T-helper 9 cell (primary cell): ENCODE measurements at places on chromosomes 1 and 21.

DNA sequence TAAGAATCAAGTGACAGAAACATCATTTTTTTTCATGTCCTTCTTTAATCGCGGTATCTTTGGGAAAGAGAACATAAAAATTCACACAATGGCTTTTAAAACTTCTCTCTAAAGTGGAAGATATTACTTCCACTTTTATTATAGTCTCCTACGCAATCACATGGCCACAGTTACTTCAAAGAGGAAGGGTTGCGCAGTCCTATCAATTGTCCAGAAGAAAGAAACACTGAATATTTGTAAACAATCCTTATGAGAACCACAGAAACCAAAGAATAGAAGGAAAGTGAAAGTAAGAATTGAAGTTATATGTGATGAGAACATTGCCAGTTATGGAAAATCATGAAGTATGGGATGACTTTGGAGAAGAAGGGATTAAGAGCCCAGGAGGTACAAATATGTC, 32.6 kb downstream of the CFH start:
- no peak for DNase-seq

DNA sequence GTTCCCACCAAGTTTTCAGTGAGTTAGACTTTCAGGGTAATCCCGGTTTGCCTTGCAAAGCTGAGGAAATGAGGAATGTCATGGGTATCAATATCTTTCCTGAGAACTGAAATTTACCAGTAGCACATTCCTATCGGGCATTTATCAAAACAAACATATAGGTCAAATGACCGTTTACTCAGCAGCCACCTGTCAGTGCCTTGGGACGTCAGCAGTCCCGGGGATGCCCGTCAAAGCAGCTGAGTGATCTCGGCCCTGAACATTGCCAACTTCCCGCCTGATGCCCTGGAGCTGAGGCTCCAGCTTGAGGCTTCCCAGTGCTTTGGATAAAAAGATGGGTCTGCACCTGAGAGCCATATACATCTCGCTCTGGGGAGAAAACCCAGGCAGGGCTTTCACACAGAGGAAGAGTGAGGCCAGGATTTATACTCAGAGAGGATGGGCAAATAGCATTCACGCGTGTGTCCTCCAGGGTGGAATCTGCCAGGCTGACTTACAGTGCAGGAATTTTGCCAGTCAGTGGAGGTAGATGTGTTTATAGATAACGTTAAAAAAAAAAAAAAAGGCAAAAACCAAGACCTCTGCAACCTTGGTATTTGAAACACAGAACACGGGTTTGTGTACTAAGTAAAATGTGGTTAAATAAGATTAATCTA, 435.7 kb upstream of the VAMP3 start:
- DNase-seq, result no peak

GRCh38 chr1:19476450-19477190, 8.7 kb downstream of the CAPZB start:
- peak; percentile 37 for DNase-seq

GRCh38 chr1:146049436-146049835, 27.9 kb upstream of the HJV start:
- DNase-seq, result no peak

DNA sequence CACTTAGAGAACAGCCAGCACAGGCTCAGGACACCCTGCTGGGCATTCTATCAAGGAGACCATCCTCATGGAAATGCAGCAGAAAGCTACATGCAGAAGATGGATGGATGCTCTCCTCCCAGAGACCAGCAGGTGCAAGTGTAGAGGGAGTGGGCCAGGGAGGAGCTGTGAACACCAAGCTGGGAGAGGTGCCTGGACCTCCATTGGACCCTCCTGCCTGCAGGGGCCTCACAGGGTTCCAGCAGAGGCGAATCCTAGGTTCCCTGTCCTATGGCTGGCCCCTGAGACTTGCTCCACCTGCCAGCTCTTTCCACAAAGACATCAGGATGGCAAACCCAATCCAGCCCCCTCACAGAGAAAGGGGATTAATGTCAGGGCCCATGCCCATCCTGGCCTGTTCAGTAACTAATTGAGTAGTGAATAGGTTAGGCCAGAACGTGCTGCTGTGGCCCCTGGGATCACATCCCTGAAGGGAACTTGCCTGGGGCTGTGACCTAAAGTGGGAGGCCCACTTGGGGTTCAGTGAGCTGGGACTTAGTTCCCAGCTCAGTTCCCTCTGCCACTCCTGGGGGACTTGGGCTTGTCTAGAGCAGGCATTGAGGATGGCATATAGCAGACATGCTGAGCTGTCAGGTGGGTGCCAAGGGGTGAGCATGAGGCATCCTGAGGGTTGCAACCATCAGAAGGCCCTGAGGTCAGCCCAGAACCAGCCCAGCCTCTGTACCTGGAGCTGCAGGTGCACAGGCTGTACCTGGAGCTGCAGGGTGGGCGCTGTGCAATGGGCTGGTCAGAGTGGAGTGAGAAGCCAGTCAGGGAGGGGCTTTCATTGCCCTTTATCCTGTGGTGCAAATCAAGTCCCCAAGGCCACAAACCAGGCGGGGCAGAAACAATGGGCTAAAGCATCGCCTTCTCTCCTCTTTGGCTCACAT, 22.9 kb upstream of the ZNF678 start:
- no peak for DNase-seq

DNA sequence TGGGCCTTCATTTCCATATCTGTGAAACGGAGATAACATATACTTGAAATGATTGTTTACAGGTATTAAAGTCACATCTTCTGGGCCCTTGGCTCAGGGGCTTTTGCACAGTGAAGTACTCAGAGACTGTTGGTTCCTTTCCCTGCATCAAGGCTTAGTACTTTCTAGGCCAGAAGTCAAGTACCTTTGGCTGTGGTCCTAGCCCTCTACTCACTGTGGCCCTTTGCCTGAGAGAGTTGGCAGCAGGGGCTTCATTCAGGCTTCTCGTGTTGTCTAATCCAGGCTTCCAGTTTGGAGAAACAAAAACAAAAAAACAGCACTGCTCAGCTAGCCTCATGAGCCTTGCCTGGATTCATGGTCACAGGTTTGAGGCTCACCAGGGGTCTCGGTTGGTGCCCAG, 8.1 kb upstream of the DPH2 start:
- no peak for DNase-seq

GRCh38 chr1:212060632-212061472, 25.3 kb downstream of the DTL start:
- DNase-seq, result no peak

- DNase-seq, result peak; percentile 86
Observed at GRCh38 chr21:42234464-42235241, 15.7 kb downstream of the ABCG1 start.

GRCh38 chr21:16773206-16773605, 739.6 kb upstream of the CXADR start:
- no peak for DNase-seq

GRCh38 chr1:212466898-212467650, 34.4 kb downstream of the NENF start:
- DNase-seq, result no peak

GRCh38 chr21:45351526-45352275, 53.3 kb upstream of the COL18A1 start:
- no peak for DNase-seq

- DNase-seq, result no peak
Observed at GRCh38 chr1:186239171-186239570, 135.9 kb downstream of the TPR start.

- no peak for DNase-seq
Observed at GRCh38 chr1:1989102-1989542, 14.5 kb downstream of the CFAP74 start.

- no peak for DNase-seq
Observed at GRCh38 chr1:210627755-210628154, 299.1 kb downstream of the HHAT start.

DNA sequence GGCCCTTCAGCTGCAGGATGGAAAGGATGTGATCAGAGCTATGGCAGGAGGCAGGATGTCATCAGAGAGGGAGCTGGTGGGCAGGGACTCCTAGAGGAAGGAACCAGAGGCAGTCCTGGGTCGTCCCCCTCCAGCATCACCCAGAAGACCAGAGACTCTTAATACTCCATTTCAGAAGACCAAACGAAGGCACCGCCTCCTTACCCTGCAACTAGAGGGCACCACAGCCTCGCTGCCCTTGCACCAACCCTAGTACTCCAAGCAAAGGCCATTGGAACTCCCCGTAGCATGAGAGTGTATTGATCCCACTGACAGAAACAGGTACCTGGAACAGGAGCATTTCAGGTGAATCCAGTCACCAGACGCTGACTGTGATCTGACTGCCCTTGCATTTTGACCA, 598.1 kb downstream of the NPHP4 start:
- DNase-seq, result no peak
